Effector memory CD8-positive, alpha-beta T cell (primary cell): ENCODE measurements at places on chromosomes 3 and 15.
A peak's percentile ranks its signal among the peaks of the same experiment; 100 is the strongest.

- DNase-seq = no peak
Observed at GRCh38 chr3:184514171-184514490, 47.5 kb upstream of the EPHB3 start.

GRCh38 chr3:138748190-138748589, 86.5 kb downstream of the PIK3CB start:
- no peak for DNase-seq

GRCh38 chr15:83766339-83766738, 112.4 kb downstream of the ADAMTSL3 start:
- DNase-seq = no peak

DNA sequence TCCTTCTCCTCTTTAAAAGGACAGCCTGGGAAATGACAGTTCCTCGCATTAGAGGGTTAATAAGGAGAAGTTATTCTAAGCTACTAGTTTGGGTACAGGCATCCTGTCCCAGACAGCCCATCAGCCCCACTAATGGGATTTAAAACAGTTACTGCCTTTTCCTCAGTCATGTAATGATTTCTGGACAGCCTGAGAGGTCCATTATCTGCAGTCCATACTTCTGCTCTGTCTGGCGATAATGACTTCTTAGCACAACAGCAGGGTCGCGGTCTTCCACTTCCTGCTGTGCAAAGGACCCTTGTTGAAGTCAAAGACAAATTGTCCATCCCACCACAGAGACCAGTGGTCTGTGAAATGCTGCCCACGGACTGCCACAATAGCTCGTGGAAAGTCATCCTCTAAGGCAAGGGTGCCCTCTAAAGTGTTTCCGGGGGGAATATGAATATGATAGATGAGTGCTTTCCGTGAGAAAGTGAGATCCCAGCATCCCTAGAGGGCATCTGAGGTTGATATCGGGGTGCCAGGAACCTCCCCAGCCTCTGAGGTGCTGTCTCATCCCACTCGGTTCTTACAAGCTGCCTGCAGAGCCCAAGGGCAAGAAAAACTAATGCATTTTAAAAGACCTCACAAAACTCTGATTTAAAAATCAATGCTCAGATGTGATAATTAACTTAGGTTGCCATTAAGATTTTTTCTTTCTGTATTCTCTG, 100.7 kb downstream of the SHOX2 start:
- DNase-seq = no peak

GRCh38 chr3:120147072-120147871, 53.0 kb upstream of the GSK3B start:
- DNase-seq = peak; percentile 33

DNA sequence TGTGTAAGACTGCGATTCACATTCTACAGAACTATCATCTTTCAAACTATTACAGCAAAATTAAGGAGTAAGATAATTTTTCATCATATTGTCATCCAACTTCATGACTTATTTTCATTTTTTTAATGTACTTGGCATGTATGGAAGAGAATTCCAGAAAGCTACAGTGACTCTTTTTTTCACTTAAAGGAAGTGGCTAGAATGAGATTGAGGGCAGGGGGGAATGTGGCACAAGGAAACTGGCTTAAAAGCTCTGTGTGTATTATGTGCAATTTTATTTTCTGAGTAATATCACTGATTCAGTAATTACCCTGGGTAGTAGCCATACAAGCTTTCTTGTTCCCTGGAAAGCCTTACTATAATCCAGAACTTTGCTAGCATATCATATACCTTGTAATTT, 94.6 kb downstream of the FILIP1L start:
- DNase-seq = no peak

- no peak for DNase-seq
Observed at GRCh38 chr15:79886124-79886523, 10.7 kb downstream of the MTHFS start.

DNA sequence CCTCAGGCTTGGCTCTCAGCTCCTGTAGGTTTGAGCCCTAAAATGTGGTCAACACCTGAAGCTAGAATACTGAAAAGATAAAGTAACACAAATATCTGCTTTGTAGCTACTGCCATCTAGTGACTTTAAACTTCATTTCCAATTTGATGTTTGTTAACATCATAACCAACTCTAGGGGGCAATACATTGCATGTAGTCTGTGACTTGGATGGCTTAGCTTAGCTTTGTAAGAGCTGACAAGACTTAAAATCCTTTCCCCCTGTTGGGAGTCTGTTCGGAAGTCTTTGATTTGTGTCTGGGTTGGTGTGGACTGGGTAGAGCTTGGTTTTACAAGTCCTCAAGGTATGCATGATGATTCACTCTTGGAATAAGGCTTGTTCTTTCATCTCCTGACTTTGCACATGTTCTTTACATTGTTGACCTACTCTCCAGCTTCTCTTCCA, 51.7 kb downstream of the SCN11A start:
- DNase-seq = no peak

GRCh38 chr3:193829781-193830180, 236.8 kb downstream of the OPA1 start:
- DNase-seq = no peak

DNA sequence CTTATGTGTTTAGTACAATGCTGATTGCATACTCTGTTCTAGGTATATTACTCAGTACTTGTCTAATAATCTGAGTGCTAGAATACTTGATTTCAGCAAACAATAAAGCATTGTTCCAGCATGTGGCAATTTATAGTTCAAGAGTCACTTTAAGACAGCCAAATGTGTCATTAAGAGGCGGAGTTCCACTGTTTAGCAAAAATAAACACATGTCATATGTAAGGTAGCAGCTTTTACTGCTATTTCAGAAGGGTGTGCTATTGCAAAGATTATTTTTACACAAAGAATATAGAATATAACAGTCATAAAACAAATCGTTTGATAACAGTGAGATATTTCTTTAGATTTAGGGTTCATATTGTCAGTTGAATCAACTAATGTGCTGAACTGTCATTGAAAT, 358.7 kb downstream of the TUSC7 start:
- DNase-seq = no peak

DNA sequence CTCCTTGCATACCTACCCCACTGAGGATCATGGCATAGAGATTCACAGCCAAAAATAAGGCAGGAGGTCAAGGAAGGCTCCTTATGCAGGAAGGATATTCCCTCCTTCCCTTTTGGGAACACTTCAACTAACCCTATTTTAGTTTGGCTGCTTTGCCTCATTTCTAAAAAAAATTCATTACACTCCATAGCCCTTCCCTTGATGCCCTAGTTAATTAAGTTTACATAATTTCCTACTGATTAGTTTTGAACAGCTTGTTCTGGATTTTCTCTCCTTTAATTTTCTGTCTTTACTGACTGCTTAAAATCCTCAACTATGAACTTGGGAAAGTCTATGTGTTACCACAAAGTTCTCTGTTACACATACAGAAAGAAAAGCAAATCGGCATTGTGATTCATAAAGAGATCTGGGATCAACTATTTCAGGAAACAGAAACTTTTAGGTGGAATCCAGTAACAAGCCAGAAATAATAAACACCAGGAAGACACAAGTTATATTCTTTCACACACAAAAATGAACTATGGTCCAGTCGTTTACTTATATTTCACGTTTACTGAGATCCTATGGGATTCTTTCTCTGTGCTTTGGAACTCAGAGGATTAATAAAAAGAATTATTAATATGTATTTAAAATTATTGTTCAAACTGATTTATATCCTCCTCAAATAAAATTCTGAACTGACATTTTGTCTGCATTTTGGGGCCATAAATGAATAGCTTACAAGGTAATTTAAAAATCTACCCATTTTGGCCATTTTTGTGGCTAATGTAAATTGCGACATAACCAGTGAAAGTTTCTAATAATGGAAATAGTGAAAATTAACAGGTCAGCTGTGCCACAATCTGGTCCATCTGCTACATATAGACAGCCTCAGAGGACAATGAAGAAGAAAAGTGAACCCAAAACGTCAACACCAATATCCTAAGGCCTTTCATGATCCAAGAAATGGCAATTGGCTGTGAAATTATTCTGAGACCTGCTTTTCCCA, 113.8 kb downstream of the FRMD5 start:
- no peak for DNase-seq

DNA sequence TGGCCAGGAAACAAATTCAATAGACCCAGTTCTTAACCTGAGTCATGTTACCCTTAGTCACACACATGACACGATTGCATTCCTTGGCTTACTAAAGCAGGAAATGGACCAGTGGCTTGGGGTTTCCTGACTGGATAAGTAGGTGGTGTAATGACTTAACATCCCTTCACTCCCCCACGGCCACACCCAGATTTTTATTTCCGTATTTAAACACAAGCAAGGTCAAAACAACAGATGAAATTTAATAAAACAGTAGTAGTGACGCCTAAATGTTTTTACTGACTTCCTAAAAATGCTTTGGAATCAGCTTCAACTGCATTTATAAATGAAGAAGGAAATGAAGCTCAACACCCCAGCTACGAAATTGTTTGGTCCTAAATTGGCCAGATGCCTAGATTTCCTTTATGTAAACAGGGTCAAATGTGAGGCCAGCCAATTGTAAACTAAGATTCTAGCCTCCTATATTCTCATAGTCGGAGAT, 324.3 kb downstream of the CHST2 start:
- no peak for DNase-seq

GRCh38 chr3:150931745-150932144, 26.5 kb upstream of the MINDY4B start:
- no peak for DNase-seq

DNA sequence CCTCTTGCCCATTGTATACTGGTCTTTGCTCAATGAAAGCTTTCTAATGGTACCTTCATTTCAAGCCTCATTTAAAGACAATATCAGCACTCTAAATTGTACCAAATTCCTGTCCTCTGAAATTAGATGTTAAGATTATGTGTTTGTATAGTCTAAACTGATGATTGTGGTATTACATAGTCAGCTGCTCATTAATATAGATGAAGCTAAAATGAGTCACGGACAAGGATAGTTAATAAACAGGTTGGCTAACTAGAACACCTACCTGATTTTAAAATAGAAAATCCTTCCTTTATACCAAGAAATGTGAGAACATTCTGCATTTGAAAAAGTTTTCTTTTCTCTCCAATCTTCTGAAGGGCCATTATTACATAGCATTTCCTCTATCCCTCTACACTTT, 2.9 kb downstream of the PRKCI start:
- no peak for DNase-seq

DNA sequence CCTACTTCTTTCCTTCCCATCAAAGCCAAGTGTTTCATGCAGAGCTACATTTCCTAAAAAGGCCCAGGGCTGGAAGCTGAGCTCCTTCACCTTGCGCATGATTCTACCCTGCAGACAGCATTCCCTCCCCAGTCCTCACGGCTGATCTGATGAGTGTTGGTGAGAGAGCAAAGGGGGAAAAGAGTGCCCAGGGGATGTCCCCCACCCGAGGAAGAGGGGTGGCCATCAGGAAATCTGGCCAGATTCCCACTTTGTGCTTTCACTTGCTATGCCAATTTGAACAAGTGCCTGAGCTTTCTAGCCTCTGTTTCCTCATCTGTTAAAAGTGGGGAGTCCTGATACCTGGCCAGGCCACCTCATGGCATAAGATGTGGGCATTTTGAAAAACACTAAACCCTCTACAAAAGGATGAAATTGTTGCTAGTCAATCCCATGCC, 231.0 kb upstream of the TLE3 start:
- DNase-seq = no peak

GRCh38 chr3:130907966-130908365, 14.1 kb downstream of the ATP2C1 start:
- DNase-seq = no peak

DNA sequence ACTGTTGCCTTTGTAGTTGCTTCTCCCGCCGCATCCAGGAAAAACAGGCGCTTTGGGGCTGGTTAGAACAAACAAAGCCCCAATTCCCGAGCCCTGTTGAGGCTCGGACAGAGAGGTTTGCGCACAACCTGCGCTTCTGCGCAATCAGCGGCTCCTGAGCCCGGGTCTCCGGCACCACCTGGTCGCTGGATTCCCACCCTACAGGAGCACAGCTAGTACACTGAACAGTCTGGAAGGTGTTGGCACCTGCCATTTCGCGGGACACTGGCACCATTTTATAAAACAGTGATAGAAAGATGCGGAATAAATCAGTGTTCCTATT, 13.8 kb downstream of the ZIC4 start:
- DNase-seq = no peak

DNA sequence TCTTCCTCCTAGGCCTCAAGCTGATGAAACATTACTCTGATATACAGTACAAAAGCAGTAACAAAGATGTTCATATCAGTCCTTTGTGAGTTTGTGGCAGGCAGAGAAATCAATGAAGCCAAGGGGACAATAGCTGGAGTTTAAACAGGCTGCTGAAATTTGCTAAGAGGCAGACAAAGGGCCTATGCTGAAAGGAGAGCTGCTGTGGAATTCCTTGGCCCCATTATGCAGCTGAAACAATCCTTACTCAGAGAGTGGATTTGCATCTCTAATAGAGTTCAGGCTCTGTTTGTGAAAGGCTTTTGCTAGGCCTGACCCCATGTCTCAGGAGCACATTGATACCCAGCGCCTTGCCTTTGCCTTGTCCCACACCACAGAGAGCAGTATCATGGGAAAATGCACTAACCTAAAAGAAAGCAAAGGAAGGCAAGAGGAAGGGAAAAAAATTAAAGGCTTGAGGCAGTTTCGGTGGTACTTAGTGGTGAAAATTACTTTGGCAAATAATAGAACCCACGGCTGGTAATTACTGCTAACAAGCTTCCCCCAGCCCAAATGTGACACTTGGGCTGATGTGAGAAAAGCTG, 195.0 kb upstream of the EPHA3 start:
- no peak for DNase-seq

GRCh38 chr15:92448370-92448769, 54.7 kb downstream of the ST8SIA2 start:
- no peak for DNase-seq
